Mesothelial cell of epicardium (in vitro differentiated cells): ENCODE measurements at places on chromosomes 1 and 21.
A peak's percentile ranks its signal among the peaks of the same experiment; 100 is the strongest.

DNA sequence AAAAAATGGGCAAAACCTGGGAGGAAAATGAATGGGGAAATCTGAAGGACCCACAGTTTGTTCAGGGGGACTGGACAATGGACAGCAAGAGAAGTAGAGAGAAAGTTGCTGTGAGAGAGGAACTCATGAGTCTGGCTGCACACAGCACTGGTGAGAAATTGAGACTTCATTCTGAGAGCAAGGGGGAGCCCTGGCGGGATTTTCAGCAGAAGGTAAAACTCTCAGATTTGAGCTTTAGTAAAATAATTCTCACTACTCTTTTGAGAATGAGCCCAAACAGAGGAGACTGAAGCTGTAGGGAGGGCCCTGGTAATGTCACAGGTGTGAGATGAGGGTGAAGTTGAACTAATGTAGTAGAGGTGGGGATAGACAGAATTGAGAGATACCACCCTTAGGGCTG lies 438.6 kb downstream of the OMA1 start:
- no peak for DNase-seq

DNA sequence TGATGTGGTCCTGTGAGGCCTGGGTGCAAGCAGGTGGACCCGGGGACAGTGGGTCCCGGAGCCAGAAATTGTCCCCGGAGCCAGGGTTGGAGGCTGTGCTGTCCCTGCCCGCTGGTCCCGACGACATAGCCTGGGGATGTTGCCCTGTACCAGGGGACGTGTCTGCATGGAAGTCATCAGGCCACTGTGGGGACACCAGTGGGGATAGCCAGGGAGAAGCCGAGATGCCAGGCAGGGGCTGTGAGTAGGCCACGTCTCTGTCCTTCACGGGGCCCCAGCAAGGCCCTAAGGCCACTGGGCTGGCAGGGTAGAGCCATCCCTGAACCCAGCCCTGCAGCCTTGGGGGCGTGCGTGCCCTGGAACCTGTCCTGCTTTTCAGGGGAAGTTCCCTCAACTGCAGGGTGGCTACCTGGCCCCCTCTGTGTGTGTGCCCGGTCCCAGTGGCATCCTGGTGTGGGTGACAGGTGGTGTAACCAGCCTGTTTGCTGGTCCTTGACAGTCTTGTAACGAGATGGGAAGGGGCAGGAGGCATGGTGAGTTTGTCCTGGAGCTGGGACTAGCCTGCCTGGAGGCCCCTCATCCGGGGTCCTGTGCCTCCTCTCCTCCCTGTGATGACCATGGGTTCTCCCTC lies 73.2 kb downstream of the OBSCN start:
- peak; percentile 13 for DNase-seq

DNA sequence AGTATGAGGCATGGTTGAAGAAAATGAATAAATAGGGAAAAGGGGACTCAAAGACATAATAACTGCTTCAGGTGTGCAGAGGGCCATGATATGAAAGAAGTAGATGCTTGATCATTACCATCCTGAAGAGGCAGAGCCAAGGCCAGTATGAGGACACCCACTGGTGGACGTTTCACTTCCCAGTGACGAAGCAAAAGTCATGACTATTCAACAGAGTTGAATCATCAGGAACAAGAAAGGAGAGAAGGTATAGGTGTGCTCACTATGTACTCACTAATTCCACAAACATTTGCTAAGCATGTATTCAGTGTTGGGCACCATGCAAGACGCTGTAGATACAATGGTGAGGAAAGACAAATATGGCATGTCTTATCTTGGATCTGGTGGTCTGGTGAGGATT lies 319.2 kb upstream of the RUNX1 start:
- no peak for DNase-seq

- no peak for DNase-seq
Observed at GRCh38 chr1:159066108-159066507, 10.5 kb downstream of the AIM2 start.

DNA sequence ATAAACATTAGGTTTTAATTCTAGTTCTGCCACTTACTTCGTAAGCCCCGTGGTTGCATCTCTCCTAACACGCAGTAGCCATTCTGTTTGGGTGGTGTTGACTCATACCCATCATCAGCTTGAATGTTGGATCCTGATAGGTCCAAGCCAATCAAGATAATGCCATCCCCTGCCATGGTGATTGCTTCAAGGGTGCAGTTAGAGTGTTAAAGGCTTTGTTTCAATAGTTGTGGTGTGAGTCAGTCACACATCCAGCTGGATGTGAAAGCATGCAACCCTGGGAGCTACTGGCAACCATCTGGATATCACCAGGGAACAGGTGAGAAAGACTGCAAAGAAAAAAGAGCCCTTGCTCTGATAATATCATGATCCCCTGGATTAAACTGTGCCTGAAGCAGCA lies 69.1 kb downstream of the OMA1 start:
- no peak for DNase-seq

- DNase-seq, result no peak
Observed at GRCh38 chr1:99266726-99267125, 2.4 kb downstream of the PLPPR4 start.

GRCh38 chr1:212353181-212353580 lies 61.5 kb downstream of the PACC1 start:
- DNase-seq, result no peak

DNA sequence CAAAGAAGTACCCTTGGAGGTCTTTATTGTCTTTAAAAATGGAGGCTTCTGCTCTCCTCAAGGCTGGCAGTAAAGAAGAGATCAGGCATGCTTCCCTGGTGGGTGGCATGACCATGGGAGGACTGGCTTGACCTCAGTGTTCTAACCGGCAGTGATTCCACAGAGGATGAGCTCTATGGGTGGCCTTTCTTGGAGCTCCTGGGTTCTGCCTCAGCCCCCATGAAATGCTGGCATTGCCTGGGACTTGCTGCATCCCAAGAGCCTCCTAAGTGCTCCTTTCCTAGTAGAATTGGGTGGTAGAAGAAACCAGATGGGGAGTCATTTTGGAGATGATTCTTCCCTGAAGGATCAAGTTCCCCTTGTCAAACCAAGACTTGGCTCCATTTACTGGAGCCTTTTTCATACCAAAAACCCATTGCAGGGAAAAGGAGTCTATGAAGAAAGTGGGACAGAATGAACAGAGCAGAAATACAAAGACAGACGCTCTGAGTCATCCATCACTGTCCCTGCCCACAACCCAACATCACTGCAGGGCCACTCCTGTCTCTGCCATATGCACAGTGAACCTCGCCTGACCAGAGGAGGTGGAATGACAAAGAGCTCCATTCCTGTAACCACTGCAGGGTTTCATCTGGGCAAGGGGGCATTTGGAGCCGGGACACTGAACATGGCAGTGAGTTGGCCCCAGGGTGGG lies 42.4 kb downstream of the RIMS3 start:
- no peak for DNase-seq

DNA sequence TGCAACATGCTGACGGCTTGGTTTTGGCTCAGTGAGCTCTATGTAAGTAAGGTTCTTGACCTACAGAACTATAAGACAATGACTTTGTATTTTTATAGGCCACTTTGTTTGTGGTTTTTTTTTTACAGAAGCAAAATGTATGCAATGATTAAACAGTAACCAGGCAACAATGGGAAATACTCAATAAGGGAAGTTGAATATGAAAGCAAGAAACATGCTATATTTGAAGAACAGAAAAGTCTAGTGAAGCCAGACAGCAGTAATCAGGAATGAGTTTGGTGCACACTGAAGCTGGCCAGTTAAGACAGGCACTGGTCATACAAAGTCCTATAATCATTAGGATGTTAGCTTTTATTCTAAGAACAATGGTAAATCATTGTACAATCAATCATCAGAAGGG lies 1926.8 kb downstream of the NCAM2 start:
- no peak for DNase-seq

GRCh38 chr1:165612062-165612461 lies 19.0 kb upstream of the MGST3 start:
- no peak for DNase-seq

GRCh38 chr1:80894921-80895320 lies 905.8 kb upstream of the ADGRL2 start:
- DNase-seq, result no peak

DNA sequence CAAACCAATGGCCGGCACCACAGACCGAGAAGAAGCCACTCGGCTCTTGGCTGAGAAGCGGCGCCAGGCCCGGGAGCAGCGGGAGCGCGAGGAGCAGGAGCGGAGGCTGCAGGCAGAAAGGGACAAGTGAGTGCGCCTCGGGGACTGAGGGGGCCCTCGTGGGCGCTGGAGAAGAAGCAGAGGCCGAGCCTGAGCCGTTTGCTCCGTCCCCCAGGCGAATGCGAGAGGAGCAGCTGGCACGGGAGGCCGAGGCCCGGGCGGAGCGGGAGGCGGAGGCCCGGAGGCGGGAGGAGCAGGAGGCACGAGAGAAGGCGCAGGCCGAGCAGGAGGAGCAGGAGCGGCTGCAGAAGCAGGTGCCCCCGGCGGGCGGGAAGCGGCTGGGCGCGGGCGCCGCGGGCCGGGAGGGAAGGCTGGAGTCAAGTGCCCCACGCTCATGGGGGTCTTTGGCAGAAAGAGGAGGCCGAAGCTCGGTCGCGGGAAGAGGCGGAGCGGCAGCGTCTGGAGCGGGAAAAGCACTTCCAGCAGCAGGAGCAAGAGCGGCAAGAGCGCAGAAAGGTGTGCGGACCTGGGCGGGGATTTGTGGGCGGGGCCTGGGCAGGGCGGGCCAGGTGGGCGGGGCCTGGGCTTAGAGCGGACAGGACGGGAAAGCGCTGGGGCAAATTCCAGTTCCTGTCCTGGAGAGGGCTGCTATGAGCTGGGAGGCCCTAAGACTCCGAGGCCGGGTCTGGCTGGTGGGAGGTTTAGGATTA lies 22.7 kb downstream of the MAP7D1 start:
- no peak for DNase-seq

GRCh38 chr1:240282061-240282830 lies 190.6 kb downstream of the FMN2 start:
- no peak for DNase-seq

- DNase-seq, result no peak
Observed at GRCh38 chr1:174692313-174692712, 244.5 kb downstream of the GPR52 start.

GRCh38 chr1:101233495-101233894 lies 3.3 kb upstream of the S1PR1 start:
- DNase-seq, result no peak

GRCh38 chr1:83900524-83900923 lies 98.4 kb downstream of the TTLL7 start:
- no peak for DNase-seq

- no peak for DNase-seq
Observed at GRCh38 chr1:58727364-58727763, 27.5 kb upstream of the MYSM1 start.

GRCh38 chr1:36304970-36305914 lies 926 bp upstream of the SH3D21 start:
- DNase-seq, result no peak

- DNase-seq, result no peak
Observed at GRCh38 chr1:17123196-17124045, 4.2 kb upstream of the PADI2 start.

GRCh38 chr1:116934586-116935207 lies 25.0 kb downstream of the PTGFRN start:
- no peak for DNase-seq

- DNase-seq, result no peak
Observed at GRCh38 chr21:42474043-42474831, 21.8 kb downstream of the RSPH1 start.
